ENCODE measurements at places on chromosomes 5 and 9. TPM values are rescaled to one million over a fixed set of nuclear protein-coding genes. Genes with fewer than 3 reads are reported as not detected.

The COL15A1 gene
- total RNA-seq = 46.2 TPM

The TIMD4 gene
- 0.29 TPM for total RNA-seq

GRCh38 chr9:6852243-6852963 lies 94.6 kb downstream of the KDM4C start:
- no peak for DNase-seq

- DNase-seq = no peak
Measured at GRCh38 chr5:162607879-162608278, 540.3 kb downstream of the GABRG2 start.

DNA sequence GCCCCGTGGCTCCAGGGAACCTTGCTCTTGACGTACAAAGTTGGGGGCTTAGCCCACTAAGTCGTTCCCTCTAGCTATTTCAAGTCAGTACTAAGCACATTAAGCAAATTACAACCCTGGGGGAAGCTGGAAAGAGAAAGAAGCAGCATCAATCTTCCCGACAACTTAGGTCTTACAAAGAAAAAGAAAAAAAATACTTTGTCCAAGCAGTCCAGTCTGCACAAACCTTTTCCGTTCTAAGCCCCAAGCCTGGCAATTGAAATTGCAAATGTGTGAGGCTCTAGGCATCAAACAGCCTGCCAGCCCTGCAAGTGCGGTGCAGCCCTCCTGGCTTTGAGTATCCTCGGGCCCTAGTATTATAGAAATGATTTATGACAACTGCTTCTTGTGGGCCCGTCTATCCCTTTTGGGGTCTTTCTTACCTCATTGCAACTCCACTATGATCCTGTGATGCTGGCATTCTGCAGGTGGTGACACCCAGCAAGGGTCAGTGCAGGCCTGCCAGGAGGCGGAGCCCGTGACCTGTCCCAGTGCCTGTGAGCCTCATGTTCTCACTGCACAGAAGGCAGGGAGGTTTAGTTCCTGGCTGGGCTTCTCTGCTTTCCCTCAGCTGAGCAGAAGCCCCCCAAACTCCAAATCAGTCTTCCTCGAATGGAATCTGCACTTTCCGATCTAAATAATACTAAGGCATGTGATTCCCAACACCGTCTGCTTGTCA lies 232.3 kb upstream of the IRX2 start:
- DNase-seq = no peak
